ENCODE measurements at places on chromosomes 13 and 19. TPM values are rescaled to one million over a fixed set of nuclear protein-coding genes. Genes with fewer than 3 reads are reported as not detected.

GNA15 gene
- total RNA-seq, result 2.6 TPM

TMEM238 gene
- total RNA-seq, result 13.3 TPM

TMEM161A gene
- 30.6 TPM for total RNA-seq

GAPDHS gene
- not detected for total RNA-seq

CABP5 gene
- total RNA-seq, result not detected

ZNF99 gene
- not detected for total RNA-seq

CYSLTR2 gene
- 2.2 TPM for total RNA-seq

CCDC169 gene
- total RNA-seq, result not detected

CLC gene
- not detected for total RNA-seq

ZNF468 gene
- total RNA-seq, result 15.8 TPM

GRCh38 chr13:101739382-101740178 lies 287.1 kb downstream of the ITGBL1 start:
- DNase-seq, result no peak

- DNase-seq, result no peak
Observed at GRCh38 chr13:74068471-74068870, 65.7 kb downstream of the KLF12 start.

- DNase-seq, result no peak
Observed at GRCh38 chr19:2385053-2385721, 25.1 kb downstream of the TMPRSS9 start.

DNA sequence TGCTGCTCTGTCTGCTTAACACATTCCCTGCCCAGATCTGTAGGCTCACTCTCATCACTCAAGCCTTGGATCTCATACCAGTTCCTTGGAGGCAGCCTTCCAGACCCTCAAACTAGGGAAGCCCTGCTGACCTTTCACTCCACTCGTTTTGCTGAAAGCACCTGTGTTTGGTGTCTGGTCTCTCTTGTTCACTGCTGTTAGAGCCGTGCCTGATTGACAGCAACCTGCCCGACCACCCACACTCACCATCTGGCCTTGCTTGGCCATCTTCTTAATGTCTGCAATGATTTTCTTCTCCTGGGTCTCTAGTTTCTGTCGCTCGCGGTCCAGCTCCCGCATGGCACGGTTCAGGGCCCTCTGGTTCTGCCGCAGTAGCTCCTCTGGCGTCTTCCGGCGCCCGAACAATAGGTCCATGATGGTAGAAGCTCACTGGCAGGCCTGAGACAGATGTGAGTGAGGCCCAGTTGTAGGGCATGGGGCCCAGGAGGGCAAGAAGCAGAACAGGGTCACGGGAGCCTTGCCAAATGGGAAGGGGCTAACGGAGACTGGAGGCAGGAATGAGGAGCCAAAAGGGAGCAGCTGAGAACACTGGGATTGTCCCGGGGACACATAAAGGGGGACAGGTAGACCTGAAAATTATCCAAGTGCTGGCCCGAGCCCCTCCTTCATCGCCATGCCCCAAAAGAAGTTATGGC lies 959 bp downstream of the CHMP2A start:
- DNase-seq, result no peak

GRCh38 chr13:72745260-72745659 lies 17.5 kb downstream of the BORA start:
- DNase-seq, result no peak

GRCh38 chr13:98959786-98960605 lies 17.9 kb downstream of the DOCK9 start:
- no peak for DNase-seq

- DNase-seq, result peak; percentile 49
Observed at GRCh38 chr19:46840498-46840942, 10.1 kb downstream of the AP2S1 start.

GRCh38 chr13:42279080-42279479 lies 7.1 kb downstream of the AKAP11 start:
- no peak for DNase-seq

GRCh38 chr19:7506385-7507328 lies 9.2 kb upstream of the ZNF358 start:
- DNase-seq, result peak; percentile 16

GRCh38 chr13:52067237-52067636 lies 42.7 kb downstream of the UTP14C start:
- DNase-seq, result no peak

GRCh38 chr19:17933414-17934129 lies 757 bp downstream of the CCDC124 start:
- no peak for DNase-seq

GRCh38 chr13:111864566-111864965 lies 202.4 kb upstream of the SOX1 start:
- DNase-seq, result no peak

- DNase-seq, result no peak
Observed at GRCh38 chr13:27476943-27477703, 26.8 kb upstream of the MTIF3 start.

- no peak for DNase-seq
Observed at GRCh38 chr13:97600458-97601075, 166.6 kb downstream of the RAP2A start.

GRCh38 chr13:29483211-29483610 lies 112.3 kb downstream of the SLC7A1 start:
- DNase-seq, result no peak

DNA sequence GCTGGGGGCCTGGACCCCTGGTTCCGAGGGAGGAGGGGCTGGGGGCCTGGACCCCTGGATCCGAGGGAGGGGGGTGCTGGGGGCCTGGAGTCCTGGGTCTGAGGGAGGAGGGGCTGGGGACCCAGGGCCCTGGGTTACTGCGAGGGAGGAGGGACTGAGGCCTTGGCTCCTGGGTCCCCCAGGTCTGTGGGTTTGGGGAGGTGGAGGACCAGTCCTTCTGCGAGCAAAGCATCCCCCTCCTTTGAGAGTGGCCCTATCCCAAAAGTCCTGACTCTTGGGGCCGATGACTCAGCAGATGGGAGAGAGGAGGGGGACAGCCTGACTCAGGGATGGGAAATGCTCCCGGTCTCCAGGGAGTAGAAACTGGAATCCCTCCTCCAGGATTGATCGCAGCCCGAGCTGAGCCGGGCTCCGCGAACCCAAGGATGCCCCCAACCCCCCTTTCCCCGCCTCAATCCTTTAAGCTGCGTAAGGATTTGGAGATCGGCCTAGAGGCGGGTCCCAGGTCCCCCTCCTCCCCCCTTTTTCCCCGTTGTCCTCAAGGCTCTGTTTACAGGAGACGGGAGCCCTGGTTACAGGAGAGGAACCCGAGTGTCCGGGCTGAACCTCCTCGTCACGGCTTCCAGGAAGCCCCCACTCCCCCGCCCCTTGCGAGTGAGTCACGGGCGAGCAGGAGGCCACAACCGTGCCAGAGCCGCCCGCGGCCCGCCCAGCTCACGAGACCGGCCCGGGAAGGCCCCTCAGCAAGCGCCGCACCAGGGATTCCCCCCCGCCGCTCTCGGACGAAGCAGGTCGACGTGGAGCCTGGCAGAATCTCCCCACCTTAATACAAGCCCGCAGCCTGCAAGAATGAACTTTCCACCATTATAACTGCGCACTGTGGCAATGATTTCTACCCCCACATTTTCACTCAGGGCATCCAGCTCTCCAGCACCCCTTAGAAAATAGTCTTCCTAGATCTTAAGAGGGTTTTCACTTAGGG lies 3.0 kb upstream of the ZFP36 start:
- peak; percentile 96 for DNase-seq

GRCh38 chr13:35592457-35592856 lies 116.0 kb upstream of the MAB21L1 start:
- no peak for DNase-seq

DNA sequence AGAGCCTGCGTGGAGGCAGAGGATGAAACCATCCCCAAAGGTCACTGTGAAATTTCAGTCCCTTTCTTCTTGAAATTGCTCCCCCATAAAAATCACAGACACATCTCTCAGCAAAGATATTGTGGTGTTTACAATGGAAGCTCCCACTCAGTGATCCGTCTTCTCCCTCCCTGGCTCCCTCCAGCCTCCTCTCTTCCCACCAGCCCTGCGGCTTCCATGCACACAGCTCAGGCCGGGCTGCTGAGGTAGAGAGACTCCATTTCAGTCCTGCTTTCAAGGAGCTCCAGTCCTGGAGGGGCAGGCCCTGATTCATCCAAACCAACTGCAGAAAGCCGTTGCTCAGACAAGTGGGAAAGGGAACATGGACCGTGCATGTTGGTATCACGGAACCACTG lies 24.0 kb upstream of the MIER2 start:
- DNase-seq, result no peak

DNA sequence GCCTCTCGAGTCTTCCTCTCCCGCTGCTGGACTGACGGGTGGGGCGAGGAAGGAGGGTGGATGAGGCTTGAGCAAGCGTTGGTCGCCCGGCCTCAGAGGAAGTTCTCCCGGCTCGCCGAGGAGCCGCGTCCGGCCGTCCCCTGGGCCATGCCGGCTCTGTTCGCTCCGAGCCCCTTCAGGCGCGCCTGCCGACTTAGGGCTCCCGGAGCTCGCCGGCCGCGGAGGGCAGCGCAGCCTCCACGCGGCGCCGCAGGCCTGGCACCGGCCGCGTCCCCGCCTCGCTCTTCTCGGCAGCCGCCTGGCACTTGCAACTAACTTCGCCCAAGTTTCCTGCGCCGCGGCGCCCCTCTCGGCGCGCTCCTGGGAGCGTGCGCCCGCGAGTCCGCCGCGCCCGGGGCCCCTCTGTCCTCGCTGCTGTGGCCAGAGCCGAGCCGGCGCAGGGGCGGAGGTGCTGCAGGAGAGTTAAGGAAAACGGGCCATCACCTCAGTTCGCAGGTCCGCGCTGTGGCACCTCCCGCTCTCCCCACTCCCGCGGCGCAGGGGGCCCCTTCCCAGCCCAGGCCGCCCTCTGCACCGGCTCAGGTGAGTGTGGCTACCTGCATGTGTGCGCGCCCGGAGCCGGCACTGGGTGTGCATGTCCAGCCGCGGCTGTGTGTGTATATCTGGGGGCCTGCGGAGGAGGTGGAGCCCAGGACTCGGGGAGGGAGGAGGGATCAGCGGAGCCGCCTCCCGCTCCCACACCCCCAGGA lies 641 bp upstream of the SOX21 start:
- no peak for DNase-seq

GRCh38 chr13:96130818-96131340 lies 41.0 kb downstream of the HS6ST3 start:
- no peak for DNase-seq

DNA sequence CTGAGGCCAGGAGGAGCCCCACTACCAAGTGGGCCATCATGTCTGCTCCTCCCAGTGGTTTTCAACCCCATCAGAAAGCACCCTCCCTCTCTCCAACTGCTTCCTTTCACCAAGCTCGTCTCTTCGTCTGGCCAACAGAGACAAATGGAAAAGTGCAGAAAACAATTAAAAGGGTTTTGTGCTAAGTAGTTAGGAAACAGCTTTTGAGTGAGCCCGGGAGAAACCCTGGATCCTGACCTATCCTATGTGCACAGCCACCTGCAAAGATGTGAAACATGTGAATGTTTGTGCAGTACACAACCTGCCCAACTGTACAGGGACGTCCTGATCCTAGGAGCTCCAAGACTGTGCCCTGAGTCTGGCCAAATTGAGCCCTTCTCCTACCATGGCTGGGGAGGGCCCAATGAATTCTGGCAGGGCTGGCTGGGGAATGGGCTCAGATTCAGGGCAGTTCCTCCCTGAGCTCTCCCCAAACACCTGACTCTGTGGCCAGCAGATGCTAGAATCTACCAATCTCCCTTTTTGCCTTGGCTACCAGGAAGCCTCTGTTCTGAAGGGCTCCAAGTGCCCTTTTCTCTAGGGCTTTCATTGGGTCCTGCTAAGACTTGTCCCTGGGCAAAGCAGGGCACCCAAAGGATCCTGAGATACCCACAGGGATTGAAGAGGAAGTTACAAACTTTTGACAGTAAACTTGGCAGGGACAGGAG lies 7.9 kb downstream of the TLE5 start:
- DNase-seq, result no peak

DNA sequence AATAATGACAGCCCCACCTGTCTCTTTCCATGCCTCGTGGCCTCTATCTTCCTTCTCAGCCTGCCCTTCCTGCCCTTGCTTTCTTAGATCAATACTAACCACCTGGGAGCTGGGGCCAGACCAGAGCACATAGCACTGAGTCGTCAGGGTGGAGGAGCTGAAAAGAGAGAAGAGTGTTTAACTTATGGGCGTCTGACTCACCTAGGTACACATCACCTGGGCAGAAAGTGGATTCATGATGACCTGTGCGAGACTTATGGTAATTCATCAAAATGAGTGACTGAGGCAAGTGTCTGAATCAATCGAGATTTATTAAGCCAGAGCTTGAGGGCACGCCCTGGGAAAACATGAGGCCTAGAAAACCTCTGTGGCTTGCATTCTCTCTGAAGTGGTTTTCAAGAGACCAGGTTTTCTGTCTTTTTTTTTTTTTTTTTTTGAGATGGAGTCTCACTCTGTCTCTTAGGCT lies 19.2 kb downstream of the CEACAM6 start:
- peak; percentile 9 for DNase-seq

GRCh38 chr13:22189176-22190048 lies 518.5 kb downstream of the FGF9 start:
- no peak for DNase-seq

DNA sequence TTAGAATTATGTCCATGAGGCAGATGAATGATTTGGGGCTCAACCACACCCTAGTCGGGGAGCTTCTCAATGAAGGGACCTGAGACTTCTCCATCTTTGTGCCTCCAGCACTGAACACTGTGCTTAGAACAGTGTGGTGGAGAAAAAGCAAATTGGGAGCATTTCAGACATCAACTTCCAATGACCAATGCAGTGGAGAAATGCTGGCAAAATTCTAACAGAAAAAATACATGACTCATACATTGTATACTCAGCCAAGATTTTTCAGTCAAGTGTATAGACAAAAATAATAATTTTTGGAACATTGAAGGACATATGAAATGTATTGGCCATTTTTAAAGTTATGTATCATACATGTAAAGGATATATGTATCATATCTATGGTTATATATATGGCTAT lies 134.7 kb downstream of the FGF14 start:
- DNase-seq, result no peak

DNA sequence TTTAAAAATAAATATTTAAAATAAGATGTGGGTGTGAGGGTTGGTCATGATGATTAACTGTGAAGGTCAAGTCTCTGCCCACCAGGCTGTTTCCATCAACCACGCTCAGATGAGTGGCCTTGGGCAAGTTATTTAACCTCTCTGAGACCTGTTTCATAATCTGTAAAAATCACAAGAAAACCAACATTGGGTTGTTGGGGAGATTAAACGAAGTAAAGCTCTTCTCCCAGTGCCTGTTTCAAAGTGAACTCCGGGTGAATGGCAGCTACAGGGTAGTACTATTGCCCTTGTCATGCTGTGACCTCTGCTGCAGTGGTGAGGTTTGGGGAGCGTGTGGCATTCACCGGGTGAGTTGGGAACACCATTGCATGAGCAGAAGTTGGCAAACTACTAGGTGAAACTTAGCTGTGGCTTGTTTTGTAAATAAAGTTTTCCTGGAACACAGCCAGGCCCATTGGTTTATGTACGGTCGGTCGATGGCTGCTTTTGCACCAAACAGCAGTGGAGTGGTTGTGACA lies 153.2 kb downstream of the USP12 start:
- DNase-seq, result no peak

GRCh38 chr13:105464249-105464648 lies 1071.2 kb downstream of the EFNB2 start:
- no peak for DNase-seq

- no peak for DNase-seq
Observed at GRCh38 chr19:57850553-57851017, 926 bp downstream of the ZNF587 start.
